ENCODE measurements at places on chromosomes 1 and 21. TPM values are rescaled to one million over a fixed set of nuclear protein-coding genes. Genes with fewer than 3 reads are reported as not detected.
A peak's percentile ranks its signal among the peaks of the same experiment; 100 is the strongest.

Gene SPRR2G
- not detected for total RNA-seq

Gene TTC13
- 28.9 TPM for total RNA-seq

DNA sequence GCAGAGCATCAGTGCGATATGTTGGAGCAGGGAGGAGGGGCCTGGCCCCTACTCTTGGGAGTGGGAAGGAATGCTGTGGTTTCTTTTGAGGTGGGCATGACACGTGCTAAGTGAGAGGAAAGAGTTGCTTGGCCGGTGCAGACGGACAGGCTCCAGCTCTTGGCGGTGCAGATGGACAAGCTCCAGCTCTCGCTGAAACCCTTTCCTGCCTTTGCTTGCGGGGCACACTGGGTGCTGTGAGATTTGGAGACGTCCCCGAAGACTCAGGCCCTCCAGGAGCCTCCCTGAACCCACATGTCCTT is 15.9 kb downstream of the PDXK start:
- no peak overlapping the region for H3K4me3 ChIP-seq
- no peak overlapping the region for H3K27ac ChIP-seq
- DNase-seq: no peak

DNA sequence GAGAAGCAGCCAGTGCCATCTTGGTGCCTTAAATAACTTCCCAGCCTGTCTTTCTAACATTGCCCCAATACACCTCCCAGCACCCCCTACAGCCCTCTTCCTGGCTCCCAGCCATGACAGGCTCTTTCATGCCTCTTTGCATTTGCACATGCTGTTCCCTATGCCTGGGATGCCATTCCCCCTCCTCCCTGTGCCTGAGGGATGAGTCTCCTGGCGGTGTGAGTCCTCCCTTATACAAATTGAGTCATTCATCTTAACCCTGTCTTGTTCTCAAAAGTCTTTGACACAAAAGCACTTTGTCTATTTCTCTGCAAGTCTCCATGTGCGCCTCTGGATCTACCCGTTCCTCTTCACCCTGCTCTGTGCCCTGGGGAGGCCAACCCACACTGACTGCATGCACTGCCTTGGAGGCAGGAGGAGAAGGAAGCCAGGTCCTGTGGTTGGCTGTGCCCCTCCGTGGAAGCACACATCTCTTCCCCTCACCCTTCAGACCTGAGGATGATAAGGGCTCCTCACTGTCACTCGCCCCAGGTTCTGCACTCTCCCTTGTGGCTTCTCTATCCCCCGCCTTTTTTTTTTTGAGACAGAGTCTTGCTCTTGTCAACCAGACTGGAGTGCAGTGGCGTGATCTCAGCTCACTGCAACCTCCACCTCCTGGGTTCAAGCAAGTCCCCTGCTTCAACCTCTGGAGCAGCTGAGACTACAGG is 25.1 kb downstream of the CDCP2 start:
- H3K27ac ChIP-seq: no peak overlapping the region
- DNase-seq: no peak
- H3K4me1 ChIP-seq: no peaks in the 10 kb centered on the region
- H3K27me3 ChIP-seq: no peaks in the 10 kb centered on the region
- no peak overlapping the region for H3K4me3 ChIP-seq
- no peaks in the 10 kb centered on the region for H3K36me3 ChIP-seq

GRCh38 chr1:19698181-19698580 is 33.5 kb downstream of the HTR6 start:
- no peaks in the 10 kb centered on the region for H3K36me3 ChIP-seq
- no peak overlapping the region for H3K4me3 ChIP-seq
- H3K27me3 ChIP-seq: no peaks in the 10 kb centered on the region
- DNase-seq: no peak
- H3K27ac ChIP-seq: no peak overlapping the region

- no peak overlapping the region for H3K27ac ChIP-seq
- no peak overlapping the region for H3K4me3 ChIP-seq
- no peaks in the 10 kb centered on the region for H3K4me1 ChIP-seq
- no peaks in the 10 kb centered on the region for H3K36me3 ChIP-seq
These were observed 188.9 kb downstream of the NRIP1 start for GRCh38 chr21:14875704-14876523.

DNA sequence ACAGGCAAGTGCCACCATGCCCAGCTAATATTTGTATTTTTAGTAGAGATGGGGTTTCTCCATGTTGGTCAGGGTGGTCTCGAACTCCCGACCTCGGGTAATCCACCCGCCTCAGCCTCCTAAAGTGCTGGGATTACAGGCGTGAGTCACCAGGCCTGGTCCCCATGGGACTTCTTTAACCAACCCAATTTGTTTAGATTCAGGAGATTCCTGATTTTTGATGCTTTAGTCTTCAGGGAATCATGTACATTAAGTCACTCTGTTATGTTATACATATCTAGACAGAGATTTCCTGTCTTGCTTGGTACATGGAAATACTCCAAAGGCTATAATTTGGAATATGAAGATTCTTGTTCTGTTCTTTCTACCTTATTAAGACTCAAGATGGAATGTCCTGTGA is 202.4 kb upstream of the L1TD1 start:
- H3K4me1 ChIP-seq: peaks cover 60% of the 10 kb centered on the region
- no peaks in the 10 kb centered on the region for H3K27me3 ChIP-seq
- peak; percentile 71 for DNase-seq
- peak overlapping the region; percentile 77 for H3K27ac ChIP-seq
- H3K36me3 ChIP-seq: no peaks in the 10 kb centered on the region

DNA sequence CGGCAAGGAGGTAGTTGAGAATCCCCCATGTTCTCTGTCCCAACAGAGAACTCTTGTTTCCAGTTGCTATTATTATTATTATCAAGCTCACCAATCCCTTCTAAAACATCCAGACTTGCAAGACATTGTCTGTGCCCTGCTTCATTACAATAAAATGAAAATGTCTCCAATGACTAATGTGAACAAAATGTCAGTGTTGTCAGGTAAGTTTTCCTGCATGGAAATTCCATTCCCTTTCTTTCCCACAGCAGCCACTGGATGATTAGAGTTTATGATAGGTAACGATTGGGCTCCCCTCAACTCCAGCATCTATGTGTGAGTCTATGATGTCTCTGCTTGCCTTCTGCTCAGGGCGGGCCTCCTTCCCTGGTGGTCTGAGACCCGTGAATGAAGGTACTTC is 8.9 kb upstream of the DYRK1A start:
- no peaks in the 10 kb centered on the region for H3K27me3 ChIP-seq
- peaks cover 10% of the 10 kb centered on the region for H3K4me1 ChIP-seq
- H3K36me3 ChIP-seq: no peaks in the 10 kb centered on the region
- H3K27ac ChIP-seq: no peak overlapping the region
- no peak overlapping the region for H3K4me3 ChIP-seq

DNA sequence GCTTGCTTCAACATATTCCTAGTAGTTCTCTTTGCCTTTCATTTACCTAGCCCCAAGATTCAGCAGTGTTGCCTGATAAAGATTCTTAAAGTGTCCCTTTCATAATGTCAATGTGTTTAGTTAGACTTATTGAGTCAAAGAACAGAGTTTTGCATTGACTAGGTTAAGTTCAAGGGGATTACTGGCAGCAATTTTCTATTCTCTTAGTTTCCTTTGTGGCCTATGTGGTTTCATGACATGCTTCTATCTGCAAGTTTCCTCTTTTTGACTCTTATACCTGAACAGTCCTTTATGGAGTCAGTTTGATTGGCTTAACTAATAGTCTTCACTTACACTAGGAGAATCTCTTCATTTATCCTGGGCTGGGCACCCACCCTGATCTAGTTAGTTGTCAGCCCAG is 151.3 kb downstream of the ADGRL4 start:
- no peaks in the 10 kb centered on the region for H3K4me1 ChIP-seq
- no peak for DNase-seq
- H3K4me3 ChIP-seq: no peak overlapping the region
- no peaks in the 10 kb centered on the region for H3K36me3 ChIP-seq
- H3K27ac ChIP-seq: no peak overlapping the region

DNA sequence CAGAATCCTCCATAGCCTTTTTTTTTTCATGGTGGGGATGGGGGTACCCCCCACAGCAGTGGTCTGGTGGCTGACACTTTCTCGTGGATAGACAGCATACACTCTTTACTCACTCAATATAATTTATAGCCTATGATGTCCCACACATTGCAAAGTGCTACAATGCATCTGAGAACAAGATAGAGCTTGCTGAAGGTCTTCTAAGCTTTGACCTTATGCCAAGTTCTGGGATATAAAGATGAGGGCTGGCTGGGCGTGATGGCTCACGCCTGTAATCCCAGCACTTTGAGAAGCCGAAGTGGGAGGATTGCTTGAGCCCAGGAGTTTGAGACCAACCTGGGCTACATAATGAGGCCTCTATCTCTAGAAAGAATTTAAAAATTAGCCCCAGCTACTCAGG is 78.0 kb downstream of the MPZL1 start:
- no peaks in the 10 kb centered on the region for H3K4me1 ChIP-seq
- no peaks in the 10 kb centered on the region for H3K36me3 ChIP-seq

DNA sequence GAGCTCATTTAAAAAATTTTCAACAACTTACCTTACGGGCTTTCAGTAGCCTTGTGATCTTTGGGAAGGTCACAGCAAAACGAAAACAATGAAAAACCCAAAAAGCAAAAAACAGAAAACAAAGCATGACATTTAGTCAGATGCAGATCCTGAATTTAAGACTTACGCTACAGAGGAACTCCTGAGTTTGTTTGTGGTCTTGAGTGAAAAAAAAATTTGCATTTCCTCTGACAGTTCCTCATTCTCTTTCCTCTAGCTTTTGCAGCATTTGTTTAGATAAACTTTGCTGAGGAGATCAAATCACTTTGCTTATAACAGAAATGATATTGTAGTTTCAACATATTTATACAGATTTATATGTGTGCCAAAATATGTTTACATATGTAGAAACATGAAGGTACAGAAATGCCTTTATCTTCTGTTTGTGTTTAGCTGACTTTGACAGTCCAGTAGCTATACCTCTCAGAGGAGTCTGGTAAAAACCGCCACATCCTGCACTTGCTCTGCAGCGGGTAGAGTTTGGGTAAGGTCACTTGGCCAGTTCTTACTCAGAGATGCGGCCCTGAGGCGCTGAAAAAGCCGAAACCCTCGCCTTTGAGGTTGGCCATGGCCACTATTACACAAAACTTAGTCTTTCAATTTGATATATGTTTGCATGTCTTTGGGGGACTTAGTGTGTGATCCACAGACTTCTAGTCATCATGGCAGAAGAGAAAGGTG is 142.5 kb downstream of the TNR start:
- H3K27me3 ChIP-seq: peaks cover 2% of the 10 kb centered on the region
- no peak overlapping the region for H3K4me3 ChIP-seq
- DNase-seq: no peak
- no peak overlapping the region for H3K27ac ChIP-seq

DNA sequence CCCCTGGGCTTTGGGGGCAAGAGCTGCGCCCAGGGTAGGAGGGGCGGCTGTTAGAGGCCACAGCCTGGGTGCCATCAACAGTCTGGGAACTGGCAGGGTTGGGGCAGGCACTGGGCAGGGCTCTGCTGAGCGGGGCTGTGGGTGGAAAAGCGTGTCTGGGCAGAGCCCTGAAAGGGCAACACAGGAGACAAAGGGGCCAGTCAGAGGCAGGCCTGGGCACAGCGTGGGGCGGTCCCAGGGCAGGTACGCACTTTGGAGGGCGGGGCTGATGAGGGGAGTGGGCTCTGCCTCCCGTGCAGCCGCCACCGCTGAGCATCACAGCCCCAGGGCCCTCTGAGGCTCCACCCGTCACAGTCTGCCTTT is 13.9 kb downstream of the CELSR2 start:
- H3K27me3 ChIP-seq: no peaks in the 10 kb centered on the region
- no peak overlapping the region for H3K4me3 ChIP-seq
- DNase-seq: no peak
- H3K4me1 ChIP-seq: no peaks in the 10 kb centered on the region

- no peaks in the 10 kb centered on the region for H3K4me1 ChIP-seq
- no peak overlapping the region for H3K4me3 ChIP-seq
- H3K27ac ChIP-seq: no peak overlapping the region
- H3K27me3 ChIP-seq: no peaks in the 10 kb centered on the region
- DNase-seq: no peak
These were observed 16.5 kb upstream of the SETDB1 start for GRCh38 chr1:150909585-150910180.

- H3K4me3 ChIP-seq: no peak overlapping the region
- no peaks in the 10 kb centered on the region for H3K27me3 ChIP-seq
- H3K4me1 ChIP-seq: no peaks in the 10 kb centered on the region
- DNase-seq: no peak
- peaks cover 9% of the 10 kb centered on the region for H3K36me3 ChIP-seq
- H3K27ac ChIP-seq: no peak overlapping the region
These were observed 7.9 kb downstream of the PGBD2 start for GRCh38 chr1:248913933-248914332.

- no peak overlapping the region for H3K27ac ChIP-seq
- H3K27me3 ChIP-seq: no peaks in the 10 kb centered on the region
- H3K4me3 ChIP-seq: no peak overlapping the region
- DNase-seq: no peak
- H3K4me1 ChIP-seq: no peaks in the 10 kb centered on the region
- no peaks in the 10 kb centered on the region for H3K36me3 ChIP-seq
These were observed 19.6 kb downstream of the CDKN2C start for GRCh38 chr1:50989694-50990093.

DNA sequence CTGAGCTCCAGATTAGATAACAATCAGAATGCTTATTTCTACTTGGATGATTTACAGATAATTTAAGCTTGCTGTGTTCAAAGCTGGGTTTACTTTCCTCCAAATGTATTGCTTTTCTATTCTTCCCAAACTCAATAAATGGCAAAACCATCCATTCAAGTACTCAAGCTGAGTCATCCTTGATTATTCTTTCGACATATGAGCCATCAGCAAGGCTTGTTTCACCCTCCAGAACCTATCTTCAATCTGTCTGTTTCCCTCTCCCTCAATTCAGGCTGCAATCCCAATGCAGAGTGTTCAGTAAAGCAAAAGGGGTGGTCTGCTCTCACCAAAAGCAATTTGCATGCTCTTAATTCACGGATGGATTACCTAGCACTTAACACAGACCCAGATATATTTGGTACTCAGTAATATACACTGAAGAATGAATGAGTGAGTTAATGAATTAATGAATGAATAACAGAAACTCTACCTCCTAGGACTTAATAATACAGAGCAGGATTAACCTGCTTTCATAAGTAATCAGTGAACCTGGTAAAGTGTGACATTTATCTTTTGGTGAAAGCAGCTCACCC is 41.9 kb downstream of the DDR2 start:
- H3K36me3 ChIP-seq: peaks cover 9% of the 10 kb centered on the region
- no peak overlapping the region for H3K4me3 ChIP-seq
- peak; percentile 60 for DNase-seq

DNA sequence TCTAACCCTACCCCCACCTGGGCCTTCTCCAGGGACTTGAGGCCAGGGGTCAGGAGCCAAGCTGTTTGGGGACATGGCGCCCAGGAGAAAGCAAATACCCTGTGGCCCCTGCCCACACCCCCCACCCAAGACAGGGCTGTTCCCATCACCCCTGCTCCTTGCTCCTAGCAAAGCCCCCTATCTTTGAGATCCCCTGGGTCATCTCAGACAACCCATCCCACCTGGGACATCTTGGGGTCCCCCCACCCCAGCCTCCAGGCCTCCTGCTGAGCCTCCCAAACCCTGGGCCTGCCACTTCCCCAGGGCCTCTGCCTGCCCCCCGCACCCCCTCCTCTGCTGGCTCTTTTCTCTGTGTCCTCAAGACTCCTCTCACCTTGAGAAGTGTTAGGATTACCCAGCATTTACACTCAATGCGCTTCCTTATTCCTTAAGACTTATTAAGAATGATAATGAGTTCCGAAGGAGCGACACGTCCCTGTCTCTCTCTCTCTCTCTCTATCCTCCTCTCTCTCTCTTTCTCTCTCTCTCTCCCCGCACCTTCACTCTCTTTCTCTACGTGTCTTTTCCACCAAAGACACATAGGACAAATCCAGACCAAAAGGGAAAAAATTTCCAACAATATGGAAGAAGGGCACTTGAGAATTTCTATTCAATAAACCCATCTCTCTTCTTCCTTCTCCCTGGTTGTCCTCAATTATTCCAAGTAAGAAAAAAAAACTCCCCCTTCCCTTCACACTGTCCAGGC is 7.2 kb downstream of the CASZ1 start:
- no peak for DNase-seq
- H3K36me3 ChIP-seq: no peaks in the 10 kb centered on the region
- no peak overlapping the region for H3K27ac ChIP-seq
- peaks cover 33% of the 10 kb centered on the region for H3K27me3 ChIP-seq

Data from A673 (cell line).